ENCODE measurements at places on chromosomes 2 and 18.

DNA sequence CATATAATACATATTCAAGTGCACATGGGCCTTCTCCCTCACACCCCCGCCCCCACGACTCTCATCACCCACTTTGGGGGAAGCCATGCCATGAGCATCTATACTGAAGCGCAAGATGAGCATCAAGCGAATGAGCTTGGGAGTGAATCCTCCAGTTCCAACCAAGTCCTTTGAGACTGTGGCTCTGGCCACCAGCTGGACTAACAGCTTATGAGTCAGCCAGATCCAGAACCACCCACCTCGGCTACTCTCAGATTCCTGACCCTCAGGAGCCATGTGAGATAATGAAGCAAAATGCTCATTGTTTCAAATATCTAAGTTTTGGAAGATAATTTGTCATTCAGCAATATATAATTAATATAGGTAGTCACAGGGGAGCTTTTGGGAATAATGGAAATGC, 22.2 kb upstream of the IL1RL1 start:
- H3K36me3 ChIP-seq, result no peaks in the 10 kb centered on the region
- no peaks in the 10 kb centered on the region for H3K4me1 ChIP-seq
- H3K27me3 ChIP-seq, result no peaks in the 10 kb centered on the region
- H3K4me3 ChIP-seq, result no peak overlapping the region
- no peak overlapping the region for H3K27ac ChIP-seq

DNA sequence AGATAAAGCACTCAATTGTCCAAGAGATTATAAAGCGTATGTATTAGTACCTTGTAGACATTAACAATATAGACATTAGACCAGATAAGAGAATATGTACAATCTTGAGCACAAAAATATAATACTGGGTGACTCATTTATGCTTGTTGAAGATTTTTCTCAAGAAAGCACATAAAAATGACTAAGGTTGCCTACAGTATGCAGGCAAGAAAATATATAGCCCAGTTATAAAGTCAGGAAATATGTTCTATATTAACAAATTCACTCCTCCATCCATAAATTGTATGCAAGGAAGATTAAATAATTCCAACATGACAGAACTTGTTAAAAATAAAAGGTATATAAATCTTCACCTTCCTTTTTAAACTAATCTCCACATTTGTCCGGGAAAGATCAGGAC, 356.4 kb upstream of the SLC39A10 start:
- H3K4me3 ChIP-seq, result no peak overlapping the region
- H3K27me3 ChIP-seq, result no peaks in the 10 kb centered on the region
- H3K36me3 ChIP-seq, result no peaks in the 10 kb centered on the region
- H3K4me1 ChIP-seq, result no peaks in the 10 kb centered on the region
- DNase-seq, result no peak
- H3K27ac ChIP-seq, result no peak overlapping the region

DNA sequence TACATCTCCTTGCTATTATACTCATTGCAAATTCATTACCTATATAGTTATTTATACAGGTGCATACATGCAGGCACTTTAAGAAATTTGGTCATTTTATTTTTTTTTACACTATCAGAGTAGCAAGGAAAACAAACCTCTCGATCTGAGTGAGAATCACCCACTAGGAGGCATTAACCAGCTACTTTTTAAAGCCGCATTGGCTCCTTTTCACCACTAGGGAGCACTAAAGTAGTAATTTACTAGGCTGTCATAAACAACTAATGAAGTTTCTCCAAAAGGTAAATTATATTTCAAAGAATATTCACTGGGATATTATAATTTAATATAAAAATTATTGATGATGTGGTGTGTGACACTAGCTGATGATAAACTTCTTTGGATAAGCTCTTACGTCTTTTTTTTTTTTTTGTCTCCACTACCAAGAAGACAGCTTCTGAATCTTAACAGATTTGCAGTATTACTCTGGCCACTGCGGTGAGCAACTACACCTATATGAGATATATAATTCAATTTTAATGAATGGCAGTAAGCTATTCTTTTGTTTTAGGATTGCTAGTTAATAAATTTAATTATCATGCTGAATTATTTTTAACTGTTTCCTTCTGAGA, 101.9 kb downstream of the NOL4 start:
- no peak overlapping the region for H3K27ac ChIP-seq
- H3K4me1 ChIP-seq, result no peaks in the 10 kb centered on the region
- no peak overlapping the region for H3K4me3 ChIP-seq
- no peak for DNase-seq

- no peak for DNase-seq
- no peak overlapping the region for H3K4me3 ChIP-seq
- H3K36me3 ChIP-seq, result no peaks in the 10 kb centered on the region
- H3K27me3 ChIP-seq, result no peaks in the 10 kb centered on the region
- peaks cover 11% of the 10 kb centered on the region for H3K4me1 ChIP-seq
Measured at GRCh38 chr2:120476141-120476540, 130.2 kb downstream of the INHBB start.

DNA sequence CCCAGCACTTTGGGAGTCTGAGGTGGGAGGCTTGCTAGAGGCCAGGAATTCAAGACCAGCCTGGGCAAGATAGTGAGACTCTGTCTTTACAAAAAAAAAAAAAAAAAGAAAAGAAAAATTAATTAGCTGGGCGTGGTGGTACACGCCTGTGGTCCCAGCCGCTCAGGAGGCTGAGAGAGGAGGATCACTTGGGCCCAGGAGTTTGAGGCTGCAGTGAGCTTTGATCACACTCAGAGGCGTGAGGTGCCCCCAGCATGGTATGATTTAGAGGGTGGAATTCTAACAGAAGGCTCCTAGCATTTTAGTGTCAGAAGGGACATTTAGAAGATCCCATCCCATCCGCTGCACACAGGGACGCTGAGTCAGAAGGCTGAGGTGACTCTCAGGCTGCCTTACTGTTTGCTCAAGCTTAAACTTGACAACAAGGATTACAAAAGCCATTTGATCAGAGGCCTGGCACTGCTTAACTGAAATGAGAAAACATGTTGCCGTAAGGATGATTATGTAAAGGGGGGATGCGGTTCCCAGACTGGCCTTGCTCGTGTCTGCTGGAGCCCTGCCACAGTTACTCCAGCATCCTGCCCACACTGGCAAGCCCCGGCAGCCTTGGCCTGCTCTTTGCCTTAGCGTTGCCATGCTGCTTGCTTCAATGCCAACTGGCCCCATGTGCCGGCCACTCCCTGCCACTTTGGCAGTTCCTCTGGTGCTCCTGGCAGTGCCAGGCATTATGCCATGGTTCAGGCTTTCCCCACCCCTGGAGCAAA, 45.6 kb upstream of the SLC1A4 start:
- DNase-seq, result no peak
- H3K4me1 ChIP-seq, result peaks cover 58% of the 10 kb centered on the region
- peak overlapping the region; percentile 42 for H3K27ac ChIP-seq
- H3K27me3 ChIP-seq, result no peaks in the 10 kb centered on the region
- no peaks in the 10 kb centered on the region for H3K36me3 ChIP-seq

DNA sequence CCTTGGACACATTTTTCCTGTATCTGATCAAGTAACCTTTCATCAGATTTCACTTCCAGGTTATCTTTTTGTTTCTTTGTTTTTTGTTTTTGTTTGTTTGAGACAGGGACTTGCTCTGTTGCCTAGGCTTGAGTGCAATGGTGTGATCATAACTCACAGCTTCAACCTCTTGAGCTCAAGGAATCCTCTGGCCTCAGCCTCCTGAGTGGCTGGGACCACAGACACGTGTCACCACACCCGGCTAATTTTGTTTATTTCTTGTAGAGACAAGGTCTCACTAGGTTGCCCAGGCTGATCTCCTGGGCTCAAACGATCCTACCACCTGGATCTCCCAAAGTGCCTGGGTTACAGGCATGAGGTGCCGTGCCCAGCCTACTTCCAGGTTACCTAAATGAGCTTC, 124.9 kb downstream of the L3MBTL4 start:
- H3K27ac ChIP-seq, result no peak overlapping the region
- no peaks in the 10 kb centered on the region for H3K36me3 ChIP-seq
- H3K4me3 ChIP-seq, result no peak overlapping the region
- H3K4me1 ChIP-seq, result no peaks in the 10 kb centered on the region
- DNase-seq, result no peak
- H3K27me3 ChIP-seq, result no peaks in the 10 kb centered on the region

GRCh38 chr2:5705490-5705889, 13.3 kb downstream of the SOX11 start:
- H3K4me3 ChIP-seq, result no peak overlapping the region
- no peaks in the 10 kb centered on the region for H3K27me3 ChIP-seq
- no peak for DNase-seq

All from vagina (tissue), 2 donors.